ENCODE measurements at places on chromosomes 2 and 18.

DNA sequence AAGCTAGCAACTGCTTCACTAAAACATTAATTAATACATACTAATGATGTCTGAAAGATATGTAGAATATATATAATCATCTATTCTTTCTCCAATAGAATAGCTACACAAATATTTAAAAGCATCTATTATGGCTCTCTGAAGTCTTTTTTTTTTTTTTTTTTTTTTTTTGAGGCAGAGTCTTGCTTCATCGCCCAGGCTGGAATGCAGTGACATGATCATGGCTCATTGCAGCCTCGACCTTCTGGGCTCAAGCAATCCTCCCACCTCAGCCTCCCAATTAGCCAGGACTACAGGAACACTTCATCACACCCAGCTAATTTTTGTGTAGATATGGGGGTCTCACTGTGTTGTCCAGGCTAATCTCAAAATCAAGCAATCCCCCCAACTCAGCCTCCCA, 120.4 kb upstream of the KYNU start:
- no peak for DNase-seq

DNA sequence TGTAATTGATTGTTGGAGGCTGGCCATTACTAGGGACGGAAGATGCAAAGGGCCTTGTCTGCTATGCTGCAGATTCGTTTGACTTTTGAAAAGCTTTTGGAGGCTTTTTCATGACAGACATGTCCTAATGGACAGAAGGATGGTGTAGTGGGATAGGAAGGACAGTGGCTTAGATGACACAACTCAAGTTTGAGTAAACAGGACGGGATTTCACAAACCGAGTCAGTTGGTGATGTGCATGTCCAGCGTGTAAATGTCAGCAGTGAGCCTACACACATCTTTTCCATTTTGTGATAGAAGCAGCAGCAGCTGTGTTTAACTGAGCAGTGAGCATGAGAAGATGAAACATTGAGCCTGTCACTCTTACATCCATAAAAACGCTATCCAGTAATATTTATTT, 76.0 kb downstream of the NCK2 start:
- DNase-seq: no peak

- no peak for DNase-seq
Observed at GRCh38 chr2:84613082-84613481, 96.8 kb downstream of the DNAH6 start.

- DNase-seq: no peak
Observed at GRCh38 chr2:172128484-172128883, 25.8 kb upstream of the DLX2 start.

DNA sequence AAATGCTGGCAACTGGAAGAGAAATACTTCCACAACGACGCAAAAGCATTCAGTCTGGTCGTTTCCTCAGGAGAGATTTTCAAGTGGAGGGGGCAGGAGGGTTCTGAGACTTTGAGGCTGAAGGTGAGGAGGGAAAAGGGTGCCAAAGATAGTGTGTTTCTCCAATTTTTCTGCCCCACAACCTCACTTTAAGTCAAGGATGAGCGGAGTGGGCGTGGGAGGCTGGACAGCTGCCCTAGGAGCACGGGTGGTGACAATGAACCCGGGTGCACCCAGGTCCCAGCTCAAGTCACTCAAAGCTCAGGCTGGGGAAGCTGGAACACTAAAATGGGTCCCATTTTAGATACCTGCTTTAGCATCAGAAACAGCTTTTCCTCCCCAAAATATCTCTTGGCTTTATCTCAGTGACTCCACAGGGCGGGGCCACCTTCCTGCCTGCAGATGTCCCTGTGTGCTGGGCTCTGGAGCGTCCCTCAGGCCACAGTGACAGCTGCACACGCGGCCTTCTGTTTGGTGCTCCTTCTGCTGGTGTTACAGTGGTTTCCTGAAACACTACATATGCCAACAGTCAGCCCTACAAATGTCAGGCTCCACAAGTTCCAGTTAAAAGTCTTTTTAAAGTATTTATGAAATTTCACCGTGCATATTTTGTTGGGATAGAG, 1.4 kb upstream of the MBP start:
- no peak for DNase-seq

- DNase-seq: no peak
Observed at GRCh38 chr18:79343567-79344207, 52.0 kb upstream of the NFATC1 start.

- no peak for DNase-seq
Observed at GRCh38 chr2:212914392-212914791, 237.0 kb downstream of the IKZF2 start.

DNA sequence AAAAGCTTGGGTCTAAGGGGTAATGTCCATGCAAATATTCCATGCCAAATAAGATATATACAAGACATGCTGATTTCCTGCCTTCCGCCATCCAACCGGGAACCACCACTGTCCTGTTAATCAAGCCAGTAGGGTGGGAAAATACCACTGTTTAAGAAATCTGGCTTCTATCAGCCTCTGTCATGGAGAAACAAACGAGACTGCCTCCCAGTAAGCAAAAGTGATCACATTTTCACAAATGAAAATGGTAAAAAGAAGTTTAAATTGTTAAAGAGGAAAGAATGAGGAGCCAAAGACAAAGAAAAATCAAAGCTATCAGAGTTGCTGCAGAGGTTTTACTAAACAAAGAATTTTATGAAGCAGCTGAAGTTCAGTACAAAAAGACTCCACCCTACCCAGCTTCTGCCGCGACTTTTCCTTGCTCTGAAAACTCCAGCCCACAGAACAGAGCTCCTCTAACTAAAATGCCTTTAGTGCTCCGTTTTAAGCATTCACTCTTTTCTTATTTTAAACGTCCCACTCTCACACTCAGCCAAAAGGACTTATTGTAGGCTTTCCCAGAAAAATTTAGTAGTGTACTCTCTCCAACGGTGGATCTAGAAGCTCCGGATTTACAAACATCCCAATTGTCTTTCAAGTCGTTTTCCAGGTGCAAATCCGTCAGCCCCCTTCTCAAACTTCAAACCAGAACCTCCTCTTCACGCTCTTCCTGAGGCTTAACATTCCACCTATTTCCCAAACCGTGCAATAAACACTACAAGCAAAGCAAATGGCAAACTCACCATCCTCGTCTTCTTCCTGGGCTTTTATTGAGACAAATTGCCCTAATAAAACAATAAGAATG, 613 bp downstream of the COL5A2 start:
- no peak for DNase-seq

DNA sequence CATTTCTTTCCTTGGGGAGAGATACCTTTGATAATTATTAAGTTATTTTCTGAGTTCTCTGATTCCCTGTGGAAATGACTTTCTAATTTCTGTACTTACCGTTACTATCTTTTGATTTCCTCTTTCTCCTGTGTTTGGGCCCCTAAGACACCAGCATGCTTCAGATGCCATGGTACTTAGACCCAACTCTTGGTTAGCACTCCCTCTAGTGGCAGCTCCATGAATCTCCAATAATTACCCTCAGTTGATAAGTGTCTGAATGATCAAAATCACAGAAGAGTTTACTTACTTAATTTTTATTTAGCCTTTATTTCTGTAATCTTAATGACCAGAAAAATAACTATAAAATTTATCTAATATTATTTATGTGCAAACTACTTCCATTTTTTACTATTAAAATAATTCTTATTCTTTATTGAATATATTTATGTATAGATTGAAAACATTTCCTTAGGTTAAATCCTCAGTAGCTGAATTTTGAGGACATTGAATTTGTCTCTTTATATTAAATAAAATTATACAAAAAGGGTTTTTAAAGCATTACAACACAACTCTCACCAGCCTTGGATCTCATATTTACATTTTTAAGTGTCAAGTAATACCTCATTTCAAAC, 300.4 kb downstream of the KCNS3 start:
- DNase-seq: no peak

GRCh38 chr2:215921895-215922294, 91.5 kb downstream of the MREG start:
- no peak for DNase-seq

- no peak for DNase-seq
Observed at GRCh38 chr2:37631292-37631691, 40.1 kb downstream of the CDC42EP3 start.

GRCh38 chr2:33581872-33582271, 17.2 kb downstream of the FAM98A start:
- no peak for DNase-seq

DNA sequence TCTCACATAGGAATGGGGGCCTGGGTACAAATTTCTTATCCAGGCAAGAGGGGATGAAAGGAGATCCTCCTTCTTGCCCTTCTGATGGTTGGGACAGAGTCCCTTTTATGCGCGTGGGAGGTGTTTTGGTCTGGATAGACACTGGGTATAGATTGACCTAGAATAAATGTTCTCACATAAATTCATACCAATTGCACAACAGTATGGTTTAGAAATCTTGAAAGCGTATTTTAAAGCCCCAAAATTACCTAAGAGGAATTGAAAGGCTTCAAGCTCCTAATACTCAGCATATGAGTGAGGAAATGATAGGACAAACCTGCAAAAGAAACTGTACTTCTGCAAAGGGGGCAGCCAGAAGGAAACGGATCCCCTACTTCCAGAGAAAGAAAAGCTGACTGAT, 2.6 kb upstream of the BCL2 start:
- DNase-seq: no peak

- DNase-seq: no peak
Observed at GRCh38 chr2:174336501-174337336, 2.0 kb downstream of the SP9 start.

DNA sequence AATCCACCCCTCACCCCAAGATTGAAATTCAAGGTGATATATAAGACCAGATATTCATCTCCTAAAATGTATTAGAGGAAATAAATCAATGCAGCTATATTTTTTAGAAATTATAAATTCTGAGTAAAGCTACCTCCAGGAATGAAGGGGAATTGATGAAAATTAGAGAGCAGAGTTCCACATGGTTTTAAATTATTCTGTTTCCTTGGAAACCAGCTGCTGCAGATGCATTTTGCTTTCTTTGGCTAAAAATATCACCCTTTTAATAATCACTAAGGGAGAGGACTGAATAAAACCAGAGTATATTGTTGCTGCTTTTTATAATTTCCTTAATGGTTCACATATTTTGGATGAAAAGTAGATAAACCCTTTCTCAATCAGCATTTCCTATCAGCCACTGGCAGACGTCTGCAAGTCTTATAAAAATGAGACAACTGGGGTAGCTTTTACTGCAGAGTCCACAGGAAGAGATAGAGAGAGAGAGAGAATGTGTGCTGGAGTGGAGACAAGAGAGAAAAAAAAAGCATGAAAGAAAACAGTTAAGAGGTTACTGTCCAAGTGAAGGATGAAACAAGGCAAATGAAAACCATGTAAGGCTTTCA, 2.0 kb downstream of the CSRNP3 start:
- DNase-seq: no peak

- DNase-seq: no peak
Observed at GRCh38 chr2:100887713-100888495, 68.0 kb downstream of the NPAS2 start.

DNA sequence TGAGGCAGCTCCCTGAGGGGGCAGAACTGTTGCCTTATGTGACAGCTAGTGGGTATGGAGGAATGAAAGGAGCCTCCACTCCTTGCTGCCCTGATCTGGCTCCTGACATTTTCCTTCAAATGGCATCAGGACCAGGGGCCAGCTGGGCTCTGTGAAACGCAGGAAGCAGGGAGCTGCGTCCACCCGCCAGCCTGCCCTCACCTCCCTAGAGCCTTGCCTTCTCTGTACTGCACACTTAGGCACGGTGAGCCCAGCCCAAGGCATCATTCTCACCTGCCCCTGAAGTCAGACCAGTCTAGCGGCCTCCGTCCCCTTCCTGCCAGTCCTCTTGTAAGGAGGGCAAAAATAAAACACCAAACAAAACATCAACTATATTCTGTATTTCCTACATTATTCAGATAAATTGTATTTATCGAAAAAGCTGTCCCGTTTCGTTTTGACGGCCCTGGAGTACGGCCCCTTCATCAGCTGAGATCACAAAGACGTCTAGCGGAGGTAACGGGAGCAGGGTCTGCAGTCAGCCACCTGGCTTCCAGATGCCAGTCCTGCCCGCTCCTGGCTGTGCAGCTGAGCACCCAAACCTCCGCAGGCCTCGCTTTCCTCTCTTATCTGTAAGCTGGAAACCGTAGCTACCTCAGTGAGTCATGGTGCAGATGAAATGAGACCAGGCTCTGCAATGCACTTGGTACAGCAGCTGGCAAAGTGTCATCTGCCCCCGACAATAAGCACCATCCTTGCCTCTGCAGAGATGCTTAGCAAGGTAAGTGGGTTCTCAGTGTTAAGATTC, 6.9 kb upstream of the CTDP1 start:
- no peak for DNase-seq

GRCh38 chr2:99088017-99088416, 53.5 kb upstream of the C2orf15 start:
- no peak for DNase-seq

DNA sequence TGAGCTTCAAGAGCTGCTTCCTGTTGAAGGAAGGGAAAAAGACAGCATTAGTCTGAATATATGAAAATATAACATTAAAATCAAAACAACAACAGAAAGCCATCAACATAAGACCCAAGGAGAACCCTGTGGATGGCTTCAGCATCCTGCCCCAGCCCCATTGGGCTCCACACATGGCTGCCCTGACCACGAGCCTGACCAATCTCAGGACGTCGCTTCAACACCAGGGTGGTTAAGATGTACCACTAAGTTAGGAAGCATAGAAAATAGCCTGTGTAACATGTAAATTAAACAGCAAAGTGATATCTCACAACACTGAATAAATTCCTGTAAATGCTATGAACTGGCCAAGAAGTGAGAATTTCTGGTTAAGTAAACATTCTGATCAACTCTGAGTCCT, 77.2 kb upstream of the CD226 start:
- DNase-seq: no peak

- DNase-seq: no peak
Observed at GRCh38 chr2:62254424-62255266, 58.7 kb downstream of the B3GNT2 start.

- peak; percentile 60 for DNase-seq
Observed at GRCh38 chr18:23131693-23132319, 3.5 kb upstream of the CABLES1 start.

GRCh38 chr2:164504253-164504652, 117.0 kb downstream of the GRB14 start:
- DNase-seq: no peak

GRCh38 chr2:105398336-105399206, at the start of gene FHL2:
TSS of gene FHL2 (minus strand) at chr2:105399051. CDS start at chr2:105386516, 12,535 bp downstream.
- peak; percentile 29 for DNase-seq

DNA sequence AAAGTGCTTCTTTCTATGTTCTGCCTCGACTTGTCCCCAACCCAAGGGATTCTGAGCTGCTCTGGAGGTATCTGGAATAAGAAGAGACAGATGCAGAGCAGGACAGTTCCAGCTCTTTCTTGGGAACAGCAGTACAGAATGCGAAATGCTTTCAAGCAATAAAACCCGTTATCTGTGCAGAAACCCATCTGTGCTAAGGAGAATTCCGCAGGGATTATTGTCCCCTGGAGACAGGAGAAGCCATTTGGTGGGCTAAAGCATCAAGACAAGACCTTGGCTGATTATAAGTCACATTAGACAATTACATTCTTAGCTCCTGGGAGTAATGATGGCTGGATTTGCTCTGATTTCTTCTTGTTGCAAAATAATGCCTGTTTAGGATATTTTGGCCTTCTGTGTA, 185.4 kb upstream of the GLI2 start:
- no peak for DNase-seq

- DNase-seq: no peak
Observed at GRCh38 chr18:79607361-79607952, 72.1 kb upstream of the CTDP1 start.

- DNase-seq: no peak
Observed at GRCh38 chr2:189858291-189858690, 74.0 kb downstream of the PMS1 start.

Data from activated CD4-positive, CD25-positive, alpha-beta regulatory T cell treated with anti-CD3 and anti-CD28 coated beads, Interleukin-2, amount 50 U/mL, for 16 hours (primary cell).